ENCODE measurements at places on chromosomes 12 and 14.
A peak's percentile ranks its signal among the peaks of the same experiment; 100 is the strongest.

DNA sequence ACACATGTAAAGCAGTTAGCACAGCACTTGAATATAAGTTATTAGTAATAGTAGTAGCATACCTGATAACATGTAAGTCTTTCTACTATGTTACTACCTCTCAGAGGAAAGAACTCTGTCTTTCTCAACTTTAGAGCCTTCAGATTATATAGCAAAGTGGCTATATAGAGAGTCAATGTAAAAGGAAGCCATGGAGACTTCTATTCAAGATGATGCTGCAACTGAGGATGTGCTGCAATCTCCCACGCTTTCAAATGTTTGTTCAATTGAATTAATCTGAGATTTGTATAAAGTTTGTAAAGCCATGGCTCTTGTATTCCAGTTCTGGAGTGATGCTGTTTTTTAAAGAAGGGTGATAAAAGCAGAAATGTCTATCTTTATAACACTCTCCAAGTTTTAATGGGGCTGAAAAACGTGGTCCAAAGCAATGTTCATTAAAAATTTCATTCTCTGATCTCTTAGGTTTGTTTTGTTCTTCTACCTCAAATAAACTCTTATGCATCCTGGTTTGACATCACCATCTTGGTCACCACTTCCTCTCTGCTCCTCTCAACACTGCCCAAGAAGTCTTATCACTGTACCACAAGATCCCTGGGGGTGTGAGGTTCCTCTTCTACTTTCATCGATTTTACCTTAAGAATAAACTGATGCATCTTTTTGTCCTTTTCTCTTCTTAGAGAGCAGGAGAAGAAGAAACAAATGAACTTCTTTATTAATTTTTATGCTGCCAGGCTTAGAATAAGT, 40.6 kb downstream of the C12orf42 start:
- DNase-seq: no peak

GRCh38 chr12:48022676-48023385, 18.6 kb upstream of the COL2A1 start:
- DNase-seq: no peak

- DNase-seq: no peak
Measured at GRCh38 chr12:1647285-1647669, 18.2 kb downstream of the WNT5B start.

GRCh38 chr14:61152851-61153364, 128.2 kb downstream of the TMEM30B start:
- no peak for DNase-seq

GRCh38 chr14:57845802-57846531, 19.9 kb downstream of the SLC35F4 start:
- DNase-seq: no peak

- no peak for DNase-seq
Measured at GRCh38 chr12:6850796-6851152, 312 bp downstream of the CDCA3 start.

- DNase-seq: no peak
Measured at GRCh38 chr14:81382517-81383225, 17.5 kb downstream of the STON2 start.

- DNase-seq: no peak
Measured at GRCh38 chr12:93137656-93138612, 208.8 kb upstream of the EEA1 start.

DNA sequence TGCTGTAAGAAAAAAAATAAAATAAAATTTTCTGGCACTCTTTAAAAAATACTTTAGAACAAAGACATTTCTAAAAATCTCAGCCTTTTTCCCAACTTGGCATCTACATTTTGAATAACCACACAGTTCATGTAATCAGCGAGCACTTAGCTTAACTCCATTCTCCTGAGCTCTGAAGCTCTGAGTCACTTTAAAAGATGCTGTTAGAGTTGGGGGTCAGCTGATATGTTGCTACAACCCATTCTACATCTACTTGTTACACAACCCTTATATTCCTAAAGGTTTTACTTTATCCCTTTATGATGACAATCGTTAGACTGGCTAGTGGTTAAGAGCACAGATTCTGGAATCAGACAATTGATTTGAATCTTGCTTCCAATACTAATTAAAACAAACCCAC, 48.3 kb downstream of the SLC41A2 start:
- DNase-seq: no peak

GRCh38 chr14:71597287-71597920, 334.8 kb upstream of the RGS6 start:
- DNase-seq: no peak

GRCh38 chr14:60867503-60868172, 113.2 kb downstream of the TRMT5 start:
- DNase-seq: no peak

GRCh38 chr12:6697584-6698351, 2.8 kb downstream of the PIANP start:
- no peak for DNase-seq

DNA sequence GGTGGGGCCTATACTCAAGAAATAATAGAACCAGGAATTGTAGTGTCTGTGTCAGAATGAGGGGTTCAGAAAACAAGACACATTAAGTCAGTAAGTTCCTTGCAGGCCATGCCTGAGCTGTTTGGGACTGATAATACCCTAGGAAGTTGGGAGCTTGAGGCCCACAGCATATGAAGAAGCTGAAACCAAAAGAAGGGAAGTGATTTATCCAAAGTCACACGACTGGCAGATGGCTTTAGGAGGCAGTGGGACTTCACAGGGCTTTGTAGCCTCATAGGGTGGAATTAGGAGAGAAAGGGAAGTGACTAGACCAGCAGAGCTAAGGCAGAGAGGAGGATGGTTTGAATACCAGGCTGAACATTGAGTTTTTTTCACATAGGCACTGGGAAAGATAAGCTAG, 56.6 kb upstream of the SRSF5 start:
- no peak for DNase-seq

DNA sequence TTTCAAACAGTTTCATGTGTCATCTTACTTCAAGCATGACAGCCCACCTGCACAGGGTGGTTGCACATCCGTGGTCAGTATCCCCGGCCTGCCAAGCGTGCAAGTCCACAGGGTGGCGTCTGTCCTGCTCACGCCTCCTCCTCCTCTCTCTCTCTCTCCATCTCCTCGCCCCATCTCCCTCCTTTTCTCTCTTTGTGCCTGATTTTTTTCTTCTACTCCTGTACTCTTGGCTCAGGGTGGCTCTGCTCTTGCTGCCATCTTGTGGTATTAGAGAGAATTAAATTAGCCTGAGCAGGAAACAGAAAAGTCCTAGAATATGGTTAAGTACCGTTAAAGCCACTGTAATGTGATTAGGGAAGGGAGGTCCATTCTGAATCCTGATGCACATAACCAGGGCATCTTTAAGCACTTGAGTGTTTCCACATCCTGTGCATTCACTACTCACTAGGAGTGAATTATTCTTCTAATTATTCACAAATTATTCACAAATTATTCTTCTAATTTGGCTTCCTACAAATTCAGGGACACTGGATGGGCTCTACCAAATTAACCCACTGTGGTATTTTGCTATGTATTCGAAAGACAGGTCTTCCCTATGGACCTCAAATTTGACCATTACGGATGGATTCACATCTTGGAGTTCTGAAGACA, 25.5 kb upstream of the DTX1 start:
- DNase-seq: no peak

DNA sequence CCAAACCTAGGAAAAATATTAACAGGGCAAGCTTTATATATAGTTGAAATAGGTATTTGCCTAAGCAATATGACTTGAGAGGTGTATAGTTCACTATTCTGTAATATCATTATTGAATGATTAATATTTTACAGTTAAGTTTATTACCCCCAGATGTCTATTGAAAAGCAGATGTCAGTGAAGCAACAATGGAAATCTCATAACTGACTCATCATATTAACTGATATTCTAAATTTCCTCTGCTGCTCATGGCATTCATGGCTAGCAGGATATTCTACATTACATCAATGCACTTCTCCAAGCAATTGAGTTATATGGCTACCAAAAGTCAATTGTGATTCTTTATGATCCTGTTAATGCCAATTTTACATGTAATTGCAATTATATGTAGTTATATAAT, 9.7 kb upstream of the MAGOHB start:
- DNase-seq: no peak

- DNase-seq: no peak
Measured at GRCh38 chr12:74292351-74293194, 245.1 kb upstream of the ATXN7L3B start.

DNA sequence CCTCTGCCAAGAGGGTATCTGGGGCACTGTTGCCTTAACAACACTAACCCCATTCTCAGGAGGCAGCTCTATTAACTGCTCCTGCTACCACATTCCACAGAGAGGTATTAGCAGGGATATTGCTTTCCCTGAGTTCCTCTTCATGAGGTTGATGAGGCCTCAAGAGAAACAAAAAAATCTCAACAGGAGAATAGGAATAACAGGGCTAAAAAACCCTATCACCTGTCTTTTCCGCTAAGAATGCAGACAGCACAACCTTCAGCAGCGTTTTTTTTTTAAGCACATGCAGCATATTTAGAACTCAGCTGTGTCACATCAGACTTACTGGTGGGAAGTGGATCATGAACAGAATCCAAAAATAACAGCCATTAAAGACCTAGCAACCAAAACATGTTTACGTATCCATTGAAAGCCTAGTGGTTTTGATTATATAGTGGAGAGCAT, 29.2 kb downstream of the ATF7 start:
- DNase-seq: no peak

DNA sequence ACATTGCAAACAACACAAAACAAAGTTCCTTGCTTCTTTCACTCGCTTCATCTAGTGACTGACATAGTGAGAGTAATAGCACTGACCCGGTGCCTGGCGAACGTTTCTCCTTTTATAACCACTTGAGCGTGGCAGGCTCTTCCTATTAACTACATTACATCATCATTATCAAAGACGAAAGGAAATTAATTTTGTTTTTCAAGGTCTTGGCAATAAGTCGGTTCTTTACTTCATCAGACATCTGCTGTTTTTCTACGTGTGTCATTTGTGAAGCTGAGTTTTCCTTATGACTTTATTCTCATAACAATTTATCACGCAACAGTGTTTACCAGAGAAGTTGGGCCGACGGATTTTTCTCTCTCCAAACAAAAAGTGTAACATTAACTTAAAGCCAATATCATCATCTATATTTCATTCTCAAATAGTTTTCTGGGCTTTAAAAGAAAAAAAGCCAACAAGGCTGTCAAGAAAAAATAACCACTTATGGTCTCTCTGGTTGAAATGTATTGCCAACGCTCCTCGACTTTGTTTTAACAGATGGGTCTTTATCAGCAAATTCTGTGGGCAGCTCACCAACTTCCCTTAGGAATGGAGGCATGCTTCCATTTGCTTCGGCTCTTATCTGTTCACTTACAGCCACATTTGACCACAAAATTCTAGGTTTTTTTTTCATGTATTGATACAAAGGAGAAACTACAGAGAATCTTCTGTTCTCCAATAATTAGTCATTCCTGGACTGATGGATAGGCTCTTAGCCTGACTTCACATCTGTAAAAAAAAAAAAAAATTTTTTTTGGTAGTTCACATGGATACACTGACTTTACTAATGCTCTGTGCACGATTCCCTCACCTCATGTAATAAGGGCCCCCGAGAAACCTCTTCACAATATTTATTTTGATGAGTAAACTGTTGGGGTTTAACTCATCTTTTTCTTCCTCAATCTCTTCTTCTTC, 97.1 kb upstream of the CDKN3 start:
- DNase-seq: no peak

- peak; percentile 7 for DNase-seq
Measured at GRCh38 chr12:66915306-66915904, 236.5 kb upstream of the GRIP1 start.

GRCh38 chr14:76193696-76194095, 42.0 kb downstream of the GPATCH2L start:
- no peak for DNase-seq

DNA sequence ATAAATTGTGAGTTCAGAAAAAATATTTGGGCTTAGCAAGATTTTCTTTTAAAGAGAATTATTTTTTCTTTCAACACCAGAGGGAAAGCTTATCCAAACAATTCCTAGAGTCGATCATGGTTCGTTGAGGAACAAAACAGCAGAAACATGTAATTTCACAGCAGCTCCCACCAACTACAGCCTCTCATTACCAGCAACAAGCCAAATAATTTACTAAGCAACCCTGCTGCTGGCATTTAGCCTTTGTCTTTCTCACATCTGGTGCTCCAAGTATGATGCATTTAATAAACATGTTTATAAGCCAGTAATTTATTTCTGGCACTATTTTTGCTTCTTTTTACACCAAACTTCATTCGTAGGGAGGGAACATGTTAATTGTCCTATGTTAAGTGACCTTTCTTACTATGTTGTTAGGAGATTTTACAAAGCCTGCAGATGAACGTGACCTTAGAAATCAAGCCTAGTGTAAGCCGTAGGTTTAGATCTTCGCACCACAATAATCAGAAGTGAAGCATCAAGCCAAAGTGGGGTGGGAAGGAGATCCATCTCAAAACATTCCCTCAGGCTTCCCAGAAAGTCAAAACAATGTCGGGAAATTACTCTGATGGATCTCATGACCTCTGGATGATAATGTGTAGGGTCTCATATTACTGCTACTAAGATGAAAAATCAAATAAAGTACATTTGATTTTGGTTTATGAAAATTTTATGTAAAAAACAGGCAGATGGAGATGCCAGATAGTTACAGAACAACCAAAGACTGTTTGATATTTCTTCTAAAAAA, 128.4 kb downstream of the RPAP3 start:
- no peak for DNase-seq

GRCh38 chr12:26389343-26389742, 194.0 kb downstream of the SSPN start:
- no peak for DNase-seq

DNA sequence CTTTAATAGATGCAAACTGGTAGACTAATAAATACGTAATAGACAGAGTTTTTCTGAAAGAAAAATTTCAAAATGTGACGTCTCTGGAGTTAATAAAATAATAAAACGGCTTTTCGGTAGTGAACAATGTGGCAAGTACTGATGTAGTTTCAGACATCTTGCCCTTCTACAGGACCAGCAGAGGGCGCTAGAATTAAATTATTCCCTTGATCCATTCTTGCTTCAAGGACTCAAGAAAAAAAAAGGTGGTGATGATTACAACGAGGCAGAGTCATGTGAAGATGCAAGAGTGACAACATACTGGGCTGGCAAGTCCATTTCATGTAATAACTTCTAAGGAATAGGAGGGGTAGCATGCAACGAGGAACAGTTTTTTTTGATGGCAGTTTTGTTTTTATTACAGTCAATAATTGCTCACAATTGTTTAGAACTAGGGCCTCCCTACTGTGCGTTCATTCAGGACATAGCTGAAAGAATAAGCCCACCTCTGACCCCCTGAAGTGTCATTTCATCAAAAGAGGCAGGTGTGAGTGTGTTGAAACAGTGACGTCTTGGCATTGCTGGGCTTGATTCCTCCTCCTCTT, 101.0 kb upstream of the GZMB start:
- no peak for DNase-seq

DNA sequence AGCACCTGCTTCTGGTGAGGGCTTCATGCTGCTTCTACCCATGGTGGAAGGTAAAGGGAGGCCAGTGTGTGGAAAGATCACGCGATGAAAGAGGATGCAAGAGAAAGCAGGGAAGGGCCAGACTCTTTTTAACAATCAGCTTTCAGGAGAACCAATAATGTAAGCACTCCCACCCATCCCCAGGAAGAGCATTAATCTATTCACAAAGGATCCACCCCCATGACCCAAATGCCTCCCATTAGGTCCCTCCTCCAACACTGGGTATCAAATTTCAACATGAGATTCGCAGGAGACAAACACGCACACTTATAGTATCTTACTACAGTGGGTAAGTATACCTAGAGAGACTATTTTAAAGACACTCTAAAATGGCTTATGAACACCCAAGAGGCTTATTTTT, 80.5 kb upstream of the TMCC3 start:
- no peak for DNase-seq

- DNase-seq: no peak
Measured at GRCh38 chr12:77166696-77167095, 101.3 kb upstream of the E2F7 start.

All from nucleus accumbens (tissue), 56 donors.